ENCODE measurements at places on chromosomes 11 and 22.

DNA sequence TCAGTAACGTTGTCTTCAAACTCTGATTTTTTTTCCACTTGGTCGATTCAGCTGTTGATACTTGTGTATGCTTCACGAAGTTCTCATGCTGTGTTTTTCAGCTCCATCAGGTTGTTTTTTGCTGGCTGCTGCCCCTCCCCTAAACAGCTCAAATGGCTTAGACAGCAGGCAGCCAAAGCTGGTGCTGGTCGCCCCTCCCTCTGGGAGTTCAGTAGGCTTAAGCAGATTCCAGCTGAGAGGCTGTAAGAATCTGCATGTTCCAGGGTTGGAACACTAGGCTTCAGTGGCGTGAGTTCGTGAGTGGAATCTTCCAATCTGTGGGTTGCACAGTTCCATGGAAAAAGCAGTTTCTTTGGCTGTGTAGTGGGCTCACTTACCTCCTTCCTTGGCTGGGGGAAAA, 10.3 kb upstream of the FIBIN start:
- no peak for DNase-seq

GRCh38 chr22:22946131-22946530, 58.5 kb downstream of the IGLL5 start:
- DNase-seq = no peak

DNA sequence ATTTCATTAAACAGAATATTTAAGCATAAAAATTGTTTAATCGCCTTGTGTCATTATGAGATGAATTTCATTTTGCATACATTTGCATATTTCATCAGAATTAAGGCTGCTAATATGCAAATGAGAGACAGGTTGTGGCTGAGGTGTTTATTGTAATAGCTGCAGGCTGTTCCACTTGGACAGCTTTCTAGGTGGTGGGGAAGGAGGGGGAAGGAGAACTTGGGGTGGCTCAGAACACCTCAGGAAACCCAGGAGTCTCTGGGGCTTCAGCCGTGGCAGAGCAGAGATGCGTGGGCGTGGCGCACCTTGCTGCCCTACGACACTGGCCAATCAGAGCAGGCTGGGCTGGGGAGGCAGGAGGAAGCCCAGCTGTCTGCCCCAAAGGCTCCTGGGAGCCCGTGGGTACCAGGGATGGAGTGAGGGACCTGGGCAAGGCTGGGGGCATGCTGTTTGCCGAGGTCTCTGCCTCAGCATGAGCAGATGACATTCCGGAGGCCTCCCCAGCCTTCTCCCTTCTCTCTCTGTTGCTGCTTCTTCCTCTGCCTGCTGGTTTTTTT, 542.9 kb downstream of the MN1 start:
- DNase-seq = no peak

- no peak for DNase-seq
These were observed 26.3 kb downstream of the MYBPC3 start for GRCh38 chr11:47326198-47326597.

DNA sequence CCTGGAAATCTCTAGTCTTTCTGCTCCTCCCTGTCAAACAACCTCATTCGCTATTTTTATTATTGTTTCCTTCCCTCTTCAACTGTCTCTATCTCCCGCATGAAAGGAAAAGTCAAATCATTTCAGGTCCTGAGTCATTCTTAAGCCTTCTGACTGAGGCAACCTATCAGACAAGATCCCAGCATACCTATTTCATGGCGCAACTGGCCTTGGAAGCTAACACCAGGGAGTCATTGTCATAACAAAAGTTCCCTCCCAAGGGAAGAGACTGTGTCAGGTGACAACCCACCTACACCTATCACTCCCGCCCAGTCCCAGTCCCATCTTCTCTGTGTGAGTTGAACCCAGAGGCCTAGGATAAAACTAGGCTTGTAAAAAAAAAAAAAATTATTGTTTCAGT, 10.2 kb upstream of the ARHGAP42 start:
- DNase-seq = no peak

DNA sequence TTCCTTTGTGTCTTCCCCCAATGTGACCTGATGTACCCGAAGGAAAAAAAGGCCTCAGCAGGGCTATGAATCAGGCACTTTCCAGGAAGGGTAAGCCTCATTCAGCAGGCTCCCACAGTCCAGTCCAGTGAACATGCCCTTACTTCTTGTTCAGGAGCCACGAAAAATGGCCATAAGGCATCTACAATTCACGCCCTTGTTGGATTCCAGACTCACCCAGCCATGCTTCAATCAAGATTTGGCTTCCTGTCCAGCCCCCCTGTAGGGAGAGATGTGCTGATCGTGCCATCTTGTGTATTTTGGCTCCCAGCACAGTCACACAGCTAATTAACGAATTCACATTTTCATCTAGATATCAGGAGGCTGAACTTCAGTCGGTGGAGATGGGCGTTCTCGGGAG, 9.9 kb upstream of the KCNJ5 start:
- DNase-seq = no peak

GRCh38 chr11:111091321-111091938, 154.1 kb upstream of the POU2AF2 start:
- DNase-seq = no peak

DNA sequence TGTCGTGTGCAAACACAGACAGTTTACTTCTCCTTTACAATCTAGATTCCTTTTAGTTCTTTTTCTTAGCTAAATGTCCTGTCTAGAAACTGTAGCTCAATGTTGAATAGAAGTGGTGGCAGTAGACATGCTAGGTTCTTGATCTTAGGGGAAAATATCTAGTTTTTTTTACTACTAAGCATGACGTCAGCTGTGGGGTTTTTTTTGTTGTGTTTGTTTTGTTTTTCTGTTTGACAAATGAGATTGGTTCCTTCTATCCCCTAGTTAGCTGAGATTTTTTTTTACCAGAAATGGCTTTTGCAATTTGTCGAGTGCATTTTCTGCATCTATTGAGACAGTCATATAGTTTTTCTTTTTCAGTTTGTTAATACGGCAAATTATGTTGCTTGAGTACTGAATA, 2.3 kb upstream of the OR10G7 start:
- no peak for DNase-seq

- DNase-seq = no peak
These were observed 9.3 kb downstream of the PRCP start for GRCh38 chr11:82890936-82891335.

DNA sequence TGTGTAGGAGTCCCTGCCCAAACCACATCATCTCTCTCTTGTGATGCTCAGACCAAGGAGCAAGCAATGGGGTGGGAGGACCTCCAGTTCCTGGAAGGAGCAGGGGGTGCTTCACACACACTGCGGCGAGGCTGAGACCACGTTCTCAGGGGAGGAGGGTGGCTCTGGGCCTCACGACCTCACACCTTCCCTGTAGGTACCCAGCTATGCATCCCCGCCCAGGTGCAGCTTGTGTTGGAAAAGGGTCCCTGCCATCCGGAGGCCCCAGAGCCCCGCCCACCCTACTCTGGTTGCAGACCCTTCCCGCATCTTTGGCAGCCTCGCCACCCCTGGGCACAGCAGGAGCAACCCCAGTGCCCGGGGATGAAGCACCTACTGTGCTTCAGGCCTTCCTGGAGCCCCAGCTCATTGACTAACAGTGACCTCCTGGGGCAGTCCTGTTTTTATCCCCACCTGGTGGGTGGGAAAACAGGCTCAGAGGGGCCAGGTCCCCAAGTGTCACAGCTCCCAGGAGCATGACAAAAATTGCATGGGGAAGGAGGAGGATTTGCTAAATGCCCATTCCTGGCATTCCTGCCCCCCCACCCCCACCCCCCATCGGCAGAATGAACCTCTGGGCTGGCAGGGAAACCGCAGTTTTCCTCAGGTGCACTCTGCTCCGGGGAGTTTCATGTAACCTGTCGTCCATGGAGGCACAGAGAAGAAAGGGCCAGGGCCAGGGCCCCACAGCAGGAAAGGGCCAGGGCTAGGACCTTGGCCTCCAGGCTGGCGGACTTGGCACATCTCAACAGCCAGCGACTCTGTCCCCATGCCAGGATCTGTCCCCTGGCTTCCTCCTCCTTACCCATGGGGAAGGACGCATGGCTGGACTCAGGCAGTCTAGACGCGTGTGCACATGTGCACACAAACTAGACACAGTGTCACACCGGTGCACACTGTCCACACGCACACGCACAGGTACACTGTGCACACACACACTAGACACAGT, 81.0 kb downstream of the IGLL1 start:
- no peak for DNase-seq

GRCh38 chr22:19204640-19205039, 26.1 kb upstream of the SLC25A1 start:
- DNase-seq = no peak

- DNase-seq = no peak
These were observed 249.1 kb upstream of the TBCEL start for GRCh38 chr11:120774591-120775386.

GRCh38 chr11:84902445-84902844, 724.7 kb downstream of the DLG2 start:
- DNase-seq = no peak

DNA sequence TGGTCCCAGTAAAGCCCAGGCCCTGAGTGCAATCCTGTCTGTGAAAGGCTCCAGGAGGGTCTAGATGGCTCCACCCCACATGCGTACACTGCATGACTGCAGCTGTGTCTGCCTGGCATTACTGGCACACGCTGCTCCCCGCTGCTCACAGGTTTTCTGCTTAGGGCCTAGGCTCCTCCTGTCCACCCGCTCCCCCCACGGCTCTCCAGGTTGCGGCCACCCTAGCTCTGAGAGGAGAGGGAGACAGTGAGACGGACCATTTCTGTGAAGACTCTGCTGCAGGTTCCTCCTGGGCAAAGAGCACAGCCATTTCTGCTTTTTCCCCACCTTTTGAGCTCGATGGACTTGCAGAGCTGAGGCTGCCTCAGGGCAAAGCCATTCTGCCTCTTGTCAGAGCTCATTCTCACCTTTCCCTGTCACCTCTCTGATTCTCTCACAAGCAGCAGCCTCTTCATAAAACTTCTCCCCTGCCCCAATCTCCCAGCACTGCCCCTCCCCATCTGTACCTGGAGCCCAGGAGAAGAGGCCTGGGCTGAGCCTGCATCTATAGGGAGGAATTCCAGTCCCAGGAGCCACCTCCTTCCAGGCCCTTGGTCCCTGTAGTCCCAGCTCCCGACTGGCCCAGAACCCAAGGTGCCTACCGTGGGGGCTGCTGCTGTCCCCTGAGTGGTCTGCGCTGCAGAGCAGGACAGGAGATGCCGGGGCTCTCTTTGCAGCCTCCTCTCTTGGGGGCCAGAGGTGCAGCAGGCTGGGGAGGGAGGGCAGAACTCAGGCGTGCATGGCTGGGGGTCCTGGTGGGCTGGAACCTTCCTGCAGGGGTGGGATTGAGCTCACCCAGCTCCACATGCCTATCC, 433.7 kb upstream of the B3GAT1 start:
- DNase-seq = no peak

DNA sequence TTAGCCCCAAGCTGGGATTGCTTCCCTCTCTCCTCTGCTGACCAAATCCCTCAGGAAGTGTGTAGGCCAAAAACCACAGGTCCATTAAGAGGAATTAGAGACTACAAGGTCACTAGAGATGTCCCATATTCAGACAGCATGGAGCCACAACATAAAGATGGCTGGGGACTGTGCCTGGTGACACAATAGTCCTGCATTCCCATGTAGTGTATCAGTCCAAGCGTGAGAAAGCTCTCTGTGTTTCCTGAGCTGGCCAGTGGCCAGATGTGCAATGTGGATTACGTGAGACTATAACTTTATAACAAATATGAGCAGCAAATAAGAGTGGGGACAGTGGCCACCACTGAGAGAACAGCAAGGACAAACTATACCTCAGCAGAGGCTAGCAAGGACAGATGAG, 7.6 kb upstream of the MS4A10 start:
- DNase-seq = no peak

- no peak for DNase-seq
These were observed 5.9 kb downstream of the MARK2 start for GRCh38 chr11:63844836-63845235.

DNA sequence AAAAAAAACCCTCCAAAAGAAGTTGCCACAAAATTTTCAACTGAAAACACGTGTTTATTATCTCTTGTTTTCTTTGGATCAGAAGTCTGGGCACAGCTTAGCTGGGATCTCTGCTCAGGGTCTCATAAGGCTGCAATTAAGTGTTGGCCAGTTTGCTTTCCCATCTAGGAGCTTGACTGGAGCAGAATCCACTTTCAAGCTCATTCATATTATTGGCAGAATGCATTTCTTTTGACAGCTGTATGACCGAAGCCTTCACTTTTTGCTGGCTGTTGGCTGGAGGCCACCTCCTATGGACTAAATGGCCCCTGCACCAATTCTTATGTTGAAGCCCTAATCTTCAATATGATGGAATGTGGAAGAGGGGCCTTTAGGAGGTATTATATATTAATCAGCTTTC, 139.6 kb downstream of the DDX10 start:
- DNase-seq = no peak

DNA sequence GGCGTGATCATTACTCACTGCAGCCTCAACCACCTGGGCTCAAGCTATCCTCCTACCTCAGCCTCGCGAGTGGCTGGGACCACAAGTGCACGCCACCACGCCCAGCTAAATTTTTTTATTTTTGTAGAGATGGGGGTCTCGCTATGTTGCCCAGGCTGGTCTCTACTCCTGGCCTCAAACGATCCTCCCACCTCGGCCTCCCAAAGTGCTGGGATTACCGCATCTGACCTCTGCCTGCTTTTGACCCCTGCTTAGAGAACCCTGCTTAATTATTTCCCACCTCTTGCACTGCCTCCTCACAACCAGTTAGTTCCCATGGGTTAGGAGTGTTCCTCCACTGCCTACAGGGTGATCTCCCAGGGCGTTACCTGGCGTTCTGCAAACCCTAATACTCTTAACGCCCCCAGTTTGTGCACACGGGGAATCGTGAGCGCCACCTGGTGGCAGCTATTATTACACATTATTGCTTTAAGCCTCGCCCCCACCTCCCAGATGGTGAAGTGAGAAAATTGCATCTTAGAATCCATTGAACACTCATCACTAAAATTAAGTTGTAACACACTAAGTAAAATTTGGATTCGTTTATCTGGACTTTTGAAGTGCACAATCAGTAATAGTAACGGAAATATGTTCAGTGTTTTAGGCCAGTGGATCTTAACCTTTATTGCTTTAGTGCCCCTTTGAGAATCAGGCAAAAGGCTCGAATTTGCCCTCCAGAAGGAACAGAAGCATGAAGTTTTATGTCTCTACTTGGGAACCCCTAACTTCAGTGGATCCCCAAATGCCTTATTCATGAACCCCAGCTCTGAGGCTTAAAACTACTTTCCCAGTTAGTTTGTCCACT, 61.4 kb upstream of the ASPHD2 start:
- DNase-seq = no peak

GRCh38 chr11:130448416-130449309, at the start of gene ADAMTS15:
Gene ADAMTS15 (plus strand): TSS chr11:130448645. CDS start chr11:130448974, 329 bp downstream.
- no peak for DNase-seq

- DNase-seq = no peak
These were observed 15.6 kb downstream of the APOL4 start for GRCh38 chr22:36185828-36186624.

GRCh38 chr11:134026655-134027343, 42.1 kb upstream of the JAM3 start:
- no peak for DNase-seq

DNA sequence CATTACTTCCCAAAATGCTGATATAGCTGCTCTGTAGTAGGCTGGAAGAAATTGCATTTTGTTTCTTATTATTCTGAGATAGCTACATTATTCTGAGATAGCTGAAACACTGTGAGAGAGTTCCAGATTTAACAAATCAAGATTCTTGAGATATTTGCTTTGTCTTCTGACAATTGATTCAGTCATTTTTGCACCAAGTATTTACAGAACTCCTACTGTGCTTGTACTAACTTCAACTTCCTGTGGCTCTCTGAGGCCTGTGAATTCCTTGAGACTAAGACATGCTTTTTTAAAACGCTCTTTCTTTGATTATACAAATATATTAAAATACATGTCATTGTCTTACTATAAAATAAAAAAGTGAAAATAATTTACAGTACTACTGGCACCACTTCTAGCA, 52.7 kb downstream of the USP47 start:
- DNase-seq = no peak

GRCh38 chr22:23245799-23246136, 65.5 kb downstream of the BCR start:
- no peak for DNase-seq
